Hindlimb muscle (tissue), 1 donor: ENCODE measurements at places on chromosomes 3 and 15. TPM values are rescaled to one million over a fixed set of nuclear protein-coding genes. Genes with fewer than 3 reads are reported as not detected.

DNA sequence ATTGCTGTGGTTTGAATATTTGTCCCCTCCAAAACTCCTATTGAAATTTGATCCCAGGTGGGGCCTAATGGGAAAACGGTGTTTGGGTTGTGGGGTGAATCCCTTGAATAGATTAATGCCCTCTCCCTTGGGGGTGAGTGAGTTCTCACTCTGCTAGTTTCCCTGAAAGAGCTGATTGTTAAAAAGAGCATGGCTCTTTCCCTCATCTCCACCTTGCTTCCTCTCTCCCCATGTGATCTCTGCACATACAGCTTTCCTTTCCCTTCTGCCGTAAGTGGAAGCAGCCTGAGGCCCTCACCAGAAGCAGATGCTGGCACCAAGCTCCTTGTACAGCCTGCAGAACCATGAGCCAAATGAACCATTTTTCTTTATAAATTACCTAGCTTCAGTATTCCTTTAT is 394.9 kb upstream of the WNT5A start:
- DNase-seq: no peak

The TNFSF10 gene
- polyA plus RNA-seq: 7.5 TPM

GRCh38 chr3:155102329-155102728 is 22.2 kb downstream of the MME start:
- no peak for DNase-seq

The MCTP2 gene
- polyA plus RNA-seq: 0.67 TPM

The PPM1M gene
- polyA plus RNA-seq: 15.9 TPM

The FMN1 gene
- polyA plus RNA-seq: 1.6 TPM

DNA sequence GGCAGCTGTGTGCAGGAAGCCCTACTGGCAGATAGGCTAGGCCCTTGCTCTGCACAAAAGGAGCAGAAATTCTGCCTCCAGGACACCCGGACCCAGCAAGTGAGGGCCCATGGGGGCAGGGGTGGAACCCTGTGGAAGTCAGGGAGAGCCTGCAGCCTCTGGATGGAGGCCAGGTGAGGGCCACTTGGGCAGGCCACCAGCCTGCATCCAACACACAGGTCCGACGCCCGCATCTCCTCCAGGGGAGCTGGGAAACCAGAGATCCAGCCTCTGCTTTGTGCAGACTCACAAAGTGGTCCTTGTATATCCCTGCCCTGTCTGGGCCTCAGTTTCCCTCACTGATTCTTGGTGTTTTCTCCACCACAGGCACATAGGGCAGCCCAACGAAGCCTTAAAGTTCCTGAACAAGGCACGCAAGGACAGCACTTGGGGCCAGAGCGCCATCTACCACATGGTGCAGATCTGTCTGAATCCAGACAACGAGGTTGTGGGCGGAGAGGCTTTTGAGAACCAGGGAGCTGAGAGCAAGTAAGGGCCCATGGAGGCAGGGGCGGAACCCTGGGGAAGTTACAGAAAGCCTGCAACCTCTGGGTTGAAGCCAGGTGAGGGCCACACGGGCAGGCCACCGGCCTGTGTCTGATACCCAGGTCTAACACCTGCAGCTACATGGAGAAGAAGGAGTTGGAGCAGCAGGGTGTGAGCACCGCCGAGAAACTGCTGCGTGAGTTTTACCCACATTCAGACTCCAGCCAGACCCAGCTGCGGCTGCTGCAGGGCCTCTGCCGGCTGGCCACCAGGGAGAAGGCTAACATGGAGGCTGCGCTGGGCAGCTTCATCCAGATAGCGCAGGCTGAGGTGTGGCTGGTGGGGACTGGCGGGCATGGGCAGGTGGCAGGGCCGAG is 16.6 kb downstream of the CSRNP1 start:
- DNase-seq: no peak

- DNase-seq: no peak
Measured at GRCh38 chr3:111980716-111981456, 2.1 kb downstream of the ABHD10 start.

GRCh38 chr3:176310641-176311040 is 886.6 kb downstream of the TBL1XR1 start:
- DNase-seq: no peak

DNA sequence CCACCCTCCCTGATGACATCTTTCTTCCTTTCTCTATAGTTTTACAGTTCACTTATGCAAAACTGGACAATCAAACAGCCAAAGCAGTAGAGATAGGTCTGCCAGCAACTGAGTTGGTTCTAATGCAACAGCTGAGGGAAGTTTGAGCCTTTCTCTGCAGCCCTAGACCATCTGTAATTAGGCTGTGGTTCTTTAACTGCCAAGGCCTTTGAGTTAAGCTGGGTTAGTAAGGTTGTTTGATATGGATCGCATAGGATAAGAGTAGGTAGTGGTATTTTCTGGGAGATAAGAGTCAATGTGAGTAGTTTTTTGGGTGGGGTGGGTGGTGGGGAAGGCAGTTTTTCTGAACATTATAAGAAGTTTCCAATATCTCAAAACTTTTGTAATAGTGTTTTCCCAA is 3.0 kb downstream of the RPL39L start:
- DNase-seq: no peak

DNA sequence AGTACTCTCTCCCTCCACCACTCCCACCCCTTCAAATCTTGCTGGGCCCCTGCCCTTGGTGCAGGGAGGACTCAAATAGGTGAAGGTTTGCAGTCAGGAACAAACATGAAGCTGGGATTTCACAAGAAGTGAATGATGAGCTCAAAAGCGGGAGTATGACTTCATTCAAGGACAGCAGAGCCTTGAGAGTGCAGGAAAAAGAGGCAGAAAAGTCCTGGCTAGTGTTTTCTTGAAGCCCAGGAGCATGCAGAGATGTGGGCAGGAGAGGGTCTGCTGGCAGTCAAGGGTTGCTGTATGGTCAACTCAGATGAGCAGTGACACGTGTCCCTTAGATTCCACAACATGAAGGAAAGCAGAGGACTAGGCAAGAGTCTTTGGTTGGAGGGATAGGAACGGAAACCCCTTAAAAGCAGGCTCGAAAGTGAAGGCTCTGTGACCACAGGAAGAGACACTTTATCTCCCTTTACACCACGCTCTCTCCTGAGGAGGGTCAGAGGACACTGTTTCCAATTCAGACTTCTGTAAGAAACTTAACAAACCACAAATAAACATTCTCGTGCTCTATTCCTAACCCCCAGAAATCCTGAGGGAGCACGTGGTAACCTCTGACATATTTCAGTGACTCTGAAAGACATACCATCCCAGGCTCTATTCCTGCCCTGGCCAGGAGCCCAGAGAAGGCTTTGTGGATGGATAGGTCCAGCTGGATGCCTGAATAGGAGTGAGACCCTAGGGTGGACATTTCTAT is 168.0 kb upstream of the NDN start:
- DNase-seq: no peak
